ENCODE measurements at places on chromosomes 4 and X.

GRCh38 chr4:180156684-180157083 lies 2086.5 kb upstream of the TENM3 start:
- DNase-seq: no peak

DNA sequence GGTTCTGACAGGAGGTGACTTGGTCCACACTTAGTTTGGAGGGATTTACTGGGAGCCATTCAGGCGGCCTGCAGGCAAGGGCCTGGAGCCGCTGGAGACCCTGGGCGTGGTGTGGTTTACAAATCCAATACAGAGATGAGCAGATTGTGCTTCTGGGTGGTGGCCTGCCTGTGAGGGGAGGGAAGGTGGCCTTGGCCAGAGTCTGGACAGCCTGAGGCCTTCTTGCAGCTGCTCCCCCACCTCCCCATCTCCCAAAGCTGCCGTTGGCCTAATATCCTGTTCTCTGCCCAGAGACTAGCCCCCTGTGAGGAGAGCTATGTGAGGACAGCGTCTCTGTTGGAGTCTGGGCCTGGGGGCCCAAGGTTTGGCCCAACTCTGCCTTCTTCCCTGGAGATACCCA lies 163.9 kb upstream of the MAMLD1 start:
- DNase-seq: no peak

GRCh38 chr4:129900430-129900953 lies 804.5 kb downstream of the C4orf33 start:
- DNase-seq: no peak

- DNase-seq: no peak
Measured at GRCh38 chrX:79366556-79366872, 620 bp downstream of the ITM2A start.

GRCh38 chrX:11792461-11793421 lies 34.7 kb downstream of the MSL3 start:
- no peak for DNase-seq

DNA sequence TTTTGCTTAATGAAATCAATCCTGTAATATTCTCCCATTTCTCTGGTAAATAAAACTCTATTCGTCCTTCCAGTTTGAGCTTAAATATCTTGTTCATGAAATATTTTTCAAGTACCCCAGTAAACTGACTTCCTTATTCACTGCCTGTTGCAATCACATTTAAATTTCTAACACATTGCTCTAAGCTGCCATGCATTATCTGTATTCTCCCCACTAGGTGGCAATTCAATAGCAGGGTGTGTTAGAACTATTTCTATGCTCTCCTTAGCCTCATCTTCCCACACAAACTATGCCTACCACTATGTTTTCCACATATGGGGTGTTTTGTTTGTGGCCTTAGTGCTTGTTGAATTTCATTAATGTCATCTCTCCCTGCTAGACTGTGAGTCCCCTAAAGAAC lies 377.1 kb upstream of the HS3ST1 start:
- no peak for DNase-seq

DNA sequence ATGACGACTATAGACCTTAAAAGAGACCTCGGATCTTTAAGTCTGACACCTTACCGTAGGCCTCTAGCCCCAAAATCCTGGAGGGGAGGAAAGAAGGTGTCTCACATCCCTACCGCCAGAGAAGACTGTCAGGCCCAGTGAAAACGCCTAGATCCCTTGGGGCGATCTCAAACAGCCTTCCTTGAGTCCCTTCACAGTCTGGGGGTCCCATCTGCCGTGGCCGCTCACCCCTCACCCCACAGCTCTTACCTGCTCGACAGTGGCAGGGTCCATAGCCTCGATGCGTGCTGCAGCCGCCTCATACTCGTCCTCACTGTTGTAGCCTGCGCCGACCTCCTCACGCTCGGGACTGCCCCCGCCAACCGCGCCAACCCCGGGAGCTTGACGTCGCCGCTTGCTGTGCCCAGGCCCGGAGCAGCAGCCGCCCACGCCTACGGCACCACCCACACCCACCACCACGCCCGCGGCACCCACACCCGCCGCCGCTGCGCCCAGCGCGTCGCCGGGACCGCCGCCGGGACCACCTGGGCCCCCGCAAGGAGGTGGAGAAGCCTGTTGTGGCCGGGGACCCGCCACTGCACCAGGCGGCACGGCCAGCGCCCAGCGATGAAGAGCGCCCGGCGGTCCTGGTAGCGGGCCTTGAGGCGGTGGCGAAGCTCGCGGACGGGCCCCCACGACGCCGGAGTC lies 536 bp downstream of the OTUD5 start:
- no peak for DNase-seq

DNA sequence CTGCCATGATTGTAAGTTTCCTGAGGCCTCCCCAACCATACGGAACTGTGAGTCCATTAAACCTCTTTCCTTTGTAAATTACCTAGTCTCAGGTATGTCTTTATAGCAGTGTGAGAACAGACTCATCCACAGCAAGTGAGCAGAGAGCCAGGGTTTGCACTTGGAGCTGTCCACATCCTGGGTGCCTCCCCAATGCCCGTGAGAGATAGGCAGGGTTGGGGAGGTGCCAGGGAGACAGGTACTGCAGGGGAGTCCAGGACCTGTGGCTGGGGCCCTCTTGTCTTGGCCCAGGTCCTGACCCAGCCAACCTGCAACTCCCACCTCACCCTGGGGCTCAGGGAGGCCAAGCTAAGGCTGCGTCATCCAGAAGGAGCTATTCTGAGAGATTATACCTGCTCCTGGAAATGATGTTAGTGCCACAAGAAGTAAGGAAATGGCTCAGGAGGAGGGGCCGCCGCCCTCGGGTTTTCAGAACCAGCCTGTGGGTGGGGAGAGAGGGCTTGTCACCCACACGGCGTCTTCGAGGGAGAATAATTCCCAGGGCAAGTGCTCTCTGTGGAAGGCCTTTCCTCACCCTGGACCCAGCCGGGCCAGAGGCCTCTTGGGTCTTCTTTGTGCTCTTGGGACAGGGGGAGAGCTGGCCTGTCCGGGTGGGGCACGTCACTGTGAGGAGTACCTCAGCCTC lies 66.5 kb downstream of the ADRA2C start:
- DNase-seq: no peak

GRCh38 chr4:137998666-137999429 lies 243.3 kb downstream of the SLC7A11 start:
- no peak for DNase-seq

DNA sequence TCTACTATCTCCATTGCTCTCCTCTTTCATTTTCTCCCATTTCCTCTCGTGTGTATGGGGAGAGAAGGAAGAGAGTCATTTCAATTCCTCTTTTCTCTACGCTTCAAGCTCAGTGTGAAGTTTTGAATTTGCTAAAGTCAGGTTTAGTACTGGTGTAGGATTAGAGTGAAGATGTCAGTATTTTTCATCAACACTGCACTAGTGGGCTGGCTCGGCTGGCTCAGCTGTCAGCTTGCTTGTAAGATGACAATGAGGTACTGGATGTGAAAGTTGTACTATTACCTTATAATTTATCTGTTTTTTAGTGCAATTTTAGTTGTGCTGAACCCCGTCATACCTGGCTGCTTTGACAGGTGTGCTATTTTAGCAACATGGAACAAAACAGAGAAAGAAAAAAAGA lies 2.1 kb upstream of the SH2D1A start:
- no peak for DNase-seq

GRCh38 chrX:41734530-41734929 lies 10.5 kb downstream of the GPR82 start:
- DNase-seq: no peak

- DNase-seq: no peak
Measured at GRCh38 chrX:37998586-37999262, 7.6 kb upstream of the SYTL5 start.

- no peak for DNase-seq
Measured at GRCh38 chrX:1451251-1451660, 1.5 kb downstream of the ASMTL start.

DNA sequence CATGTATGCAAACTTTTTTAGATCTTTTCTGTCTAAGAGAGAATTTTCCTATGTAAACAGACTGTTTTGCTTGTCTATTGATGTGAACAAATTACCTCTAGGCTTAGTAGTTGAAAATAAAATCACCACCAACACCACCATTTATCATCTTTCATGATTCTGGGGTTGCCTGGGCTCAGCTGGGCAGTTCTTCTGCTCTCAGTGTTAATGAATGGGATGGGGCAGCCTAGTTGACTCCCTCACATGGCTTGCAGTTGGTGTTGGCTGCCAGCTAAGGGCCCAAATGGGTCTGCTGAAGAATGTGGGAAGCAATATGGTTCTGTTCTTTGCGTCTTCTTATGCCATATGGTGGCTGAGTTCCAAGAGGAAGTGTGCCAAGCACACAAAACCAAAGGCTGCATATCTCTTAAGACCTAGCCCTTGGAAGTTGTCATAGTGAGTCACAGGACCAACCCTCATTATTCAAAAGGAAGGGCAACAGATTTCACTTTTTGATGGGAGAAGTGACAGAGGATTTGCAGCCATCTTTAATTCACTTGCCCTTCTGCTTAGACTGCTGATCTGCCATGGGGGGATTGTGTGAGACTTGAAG lies 17.9 kb downstream of the REELD1 start:
- no peak for DNase-seq

DNA sequence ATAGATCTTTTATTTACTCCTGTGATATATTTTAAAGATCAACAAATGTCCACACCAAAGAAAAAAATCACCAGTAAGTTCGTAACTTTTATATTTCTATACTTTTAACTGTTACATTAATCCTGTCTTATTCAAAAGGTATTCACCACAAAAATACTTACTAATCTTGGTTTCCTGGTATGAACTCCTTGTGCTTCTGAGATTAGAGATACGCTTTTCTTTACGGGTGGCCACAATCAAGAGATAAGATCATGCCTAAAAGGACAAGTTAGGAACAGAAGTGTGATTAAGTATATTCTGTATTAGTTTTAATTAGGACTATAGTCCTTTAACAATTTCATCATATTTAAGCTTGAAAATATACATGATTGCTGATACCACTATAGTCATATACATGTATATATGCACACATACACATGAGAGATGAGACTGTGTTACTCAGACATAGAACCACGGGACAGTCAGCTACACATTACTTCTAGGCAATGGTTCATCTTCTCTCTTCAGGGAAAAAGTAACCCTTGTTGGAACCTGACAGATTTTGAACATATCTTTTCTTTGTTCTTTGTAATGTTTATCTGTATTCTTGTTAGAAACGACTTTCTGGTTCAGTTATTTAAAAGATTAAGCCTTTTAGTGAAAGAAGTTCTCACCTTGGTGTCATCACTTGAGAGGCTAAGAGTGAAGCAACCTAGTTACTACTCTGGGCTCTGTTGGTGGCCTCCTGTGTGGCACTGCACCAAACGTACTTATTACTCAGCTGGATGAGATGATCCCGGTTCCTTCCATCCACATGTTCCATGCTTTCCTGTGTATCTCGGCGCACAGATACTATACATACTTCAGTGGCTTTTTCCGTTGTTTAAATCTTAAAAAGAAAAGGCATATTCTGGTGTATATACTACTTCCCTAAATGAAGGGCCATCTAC lies 146.1 kb downstream of the CBR4 start:
- DNase-seq: no peak

- no peak for DNase-seq
Measured at GRCh38 chrX:28324321-28324721, 262.9 kb upstream of the IL1RAPL1 start.

DNA sequence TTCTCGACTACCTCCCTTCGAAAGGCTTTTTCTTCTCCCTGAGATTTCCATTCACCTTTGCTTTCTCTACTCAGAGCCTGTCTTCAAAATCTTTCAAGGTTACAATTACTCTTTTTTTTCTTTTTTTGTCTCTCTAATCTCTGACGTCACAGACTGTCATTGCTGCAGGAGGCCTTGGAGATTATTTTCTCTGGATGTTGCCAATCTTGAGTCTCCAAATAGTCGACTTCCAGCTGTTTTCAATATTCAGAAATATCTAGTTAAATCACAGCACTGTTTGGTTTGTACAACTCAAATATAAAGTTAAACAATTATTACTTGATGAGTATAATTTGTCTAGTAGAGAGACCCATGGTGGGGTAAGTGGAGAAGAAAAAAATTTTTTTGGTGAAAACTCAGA lies 359.0 kb upstream of the BOD1L1 start:
- DNase-seq: no peak

Data from omental fat pad (tissue), 4 donors.